Caki2 (cell line): ENCODE measurements at places on chromosomes 2 and 18.

- no peak for DNase-seq
These were observed 830.3 kb upstream of the NXPH2 start for GRCh38 chr2:139610512-139610911.

- no peak for DNase-seq
These were observed 415.5 kb downstream of the CBLN2 start for GRCh38 chr18:72128649-72129048.

DNA sequence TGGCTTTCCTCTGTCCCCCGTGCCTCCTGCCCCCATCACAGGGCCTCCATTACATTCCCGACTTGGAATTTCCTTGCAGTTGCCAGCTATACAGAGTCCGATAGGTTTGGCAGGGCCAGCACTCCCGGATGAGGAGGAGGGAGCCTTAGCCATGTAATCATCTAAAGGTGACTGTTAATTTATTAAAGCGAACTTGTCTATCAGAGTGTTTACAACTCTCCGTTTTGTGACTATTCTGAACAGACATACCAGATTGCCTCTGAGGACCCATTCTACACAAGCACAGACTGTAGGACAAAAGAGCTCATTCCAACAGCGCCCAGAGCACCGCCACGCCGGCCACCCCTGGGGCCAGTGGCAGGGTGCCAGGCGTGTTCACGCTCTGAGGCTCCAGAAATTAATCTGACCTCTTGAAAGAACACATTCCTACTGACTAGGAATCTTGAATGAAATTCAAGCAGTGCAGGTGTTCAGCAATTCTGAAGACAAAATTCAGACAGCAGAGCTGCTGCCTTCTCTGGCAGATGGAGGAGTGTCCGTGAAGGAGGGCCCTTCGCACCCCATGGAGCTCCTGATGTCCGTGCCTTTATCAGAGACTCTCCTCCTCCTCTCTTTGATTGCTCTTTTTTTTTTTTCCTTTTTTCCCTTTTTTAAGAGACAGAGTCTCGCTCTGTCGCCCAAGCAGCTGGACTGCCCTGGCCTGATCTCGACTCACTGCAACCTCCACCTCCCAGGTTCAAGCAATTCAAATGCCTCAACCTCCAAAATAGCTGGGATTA is 58.1 kb upstream of the RALBP1 start:
- DNase-seq = peak; percentile 92

- DNase-seq = no peak
These were observed 9.8 kb upstream of the MALT1 start for GRCh38 chr18:58661423-58661822.

- no peak for DNase-seq
These were observed 68.6 kb downstream of the CCDC138 start for GRCh38 chr2:108855194-108855593.

DNA sequence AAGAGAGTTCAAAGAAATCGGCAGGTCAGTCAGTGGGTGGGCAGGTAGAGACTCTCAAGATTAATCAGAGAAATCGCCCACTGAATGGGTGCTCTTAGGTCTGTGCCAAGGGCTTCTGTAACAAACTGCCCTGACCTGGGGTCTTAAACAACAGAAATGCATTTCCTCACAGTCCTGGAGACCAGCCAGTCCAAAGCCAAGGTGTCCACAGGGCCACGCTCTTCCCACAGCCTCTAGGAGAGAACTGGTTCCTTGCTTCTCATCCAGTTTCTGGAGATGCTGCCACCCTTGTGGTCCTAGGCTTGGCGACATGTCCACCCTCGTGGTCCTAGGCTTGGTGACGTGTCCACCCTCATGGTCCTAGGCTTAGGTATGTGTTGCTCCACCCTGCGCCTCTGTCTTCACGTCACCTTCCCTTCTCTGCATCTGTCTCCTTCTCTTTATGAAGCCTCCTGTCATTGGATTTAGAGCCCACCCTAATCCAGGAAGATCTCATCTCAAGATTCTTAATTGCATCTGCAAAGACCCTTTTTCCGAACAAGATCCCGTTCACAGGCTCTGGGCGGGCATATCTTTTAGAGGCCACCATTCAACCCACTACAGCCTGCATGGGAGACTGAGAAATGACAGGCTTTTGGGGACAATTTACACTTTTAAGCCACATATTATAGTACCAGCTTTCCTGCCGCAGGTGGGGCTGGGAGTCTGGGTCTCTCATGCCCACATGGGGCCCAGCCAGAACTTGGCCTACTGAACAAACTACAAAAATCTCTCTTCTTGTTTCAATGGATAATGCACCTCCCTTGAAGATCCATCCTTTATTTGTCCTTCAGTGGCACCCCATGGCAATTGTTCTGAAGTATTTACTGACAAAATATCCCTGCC is 161.3 kb downstream of the ASB1 start:
- no peak for DNase-seq
